ENCODE measurements at places on chromosomes 1 and 21. TPM values are rescaled to one million over a fixed set of nuclear protein-coding genes. Genes with fewer than 3 reads are reported as not detected.

Gene ZNF695
- total RNA-seq: 9.8 TPM

Gene HPCA
- total RNA-seq: not detected

Gene NEGR1
- total RNA-seq: 0.44 TPM

Gene TPTE
- total RNA-seq: not detected

DNA sequence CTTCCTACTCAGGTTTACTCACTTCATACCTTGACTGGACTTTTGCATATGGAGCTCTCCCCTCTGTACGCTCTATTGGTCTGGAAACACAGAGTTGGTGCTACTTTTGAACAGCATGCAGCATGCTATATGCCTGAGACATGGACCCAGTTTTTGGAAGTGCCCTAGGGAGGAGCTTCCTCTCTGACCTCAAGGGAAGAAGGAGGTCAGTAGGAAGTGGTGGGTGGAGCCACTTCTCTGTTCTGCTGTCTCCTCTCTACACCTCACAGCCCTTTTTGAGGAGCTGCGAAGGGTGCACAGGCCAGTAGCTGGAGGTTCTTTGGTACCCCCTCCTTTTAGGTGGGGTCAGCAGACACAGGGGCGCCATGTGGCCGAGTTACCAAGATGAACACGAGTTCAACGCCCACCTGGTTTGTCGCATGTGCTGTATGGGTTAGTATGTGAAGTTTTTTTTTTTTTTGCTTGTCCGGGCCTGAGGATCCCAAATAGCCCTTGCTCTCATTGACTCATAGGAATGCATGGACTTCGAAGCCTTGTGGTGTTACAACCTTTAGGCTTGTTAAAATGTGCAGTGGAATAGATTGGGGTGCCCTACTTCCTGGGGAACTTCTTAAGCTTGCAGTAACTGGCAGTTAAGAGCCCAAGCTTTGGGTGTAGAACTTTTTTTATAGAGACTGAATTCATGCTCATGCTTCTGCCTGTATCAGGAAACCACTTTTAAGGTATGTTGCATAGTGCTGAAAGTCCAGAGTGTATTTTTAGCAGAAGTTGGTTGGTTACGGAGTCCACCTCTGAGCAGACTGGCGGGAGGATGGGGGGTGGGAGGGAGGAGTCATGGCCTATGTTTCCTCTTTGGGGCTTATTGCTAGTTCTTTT is 10.7 kb downstream of the MACF1 start:
- H3K27me3 ChIP-seq: no peaks in the 10 kb centered on the region
- H3K36me3 ChIP-seq: no peaks in the 10 kb centered on the region
- DNase-seq: no peak
- 0 out of 2 replicates have a peak overlapping the region, but pooled peaks have one; percentile 10 for H3K27ac ChIP-seq
- no peak overlapping the region for H3K4me3 ChIP-seq
- peaks cover 44% of the 10 kb centered on the region for H3K4me1 ChIP-seq

All from PC-9 (cell line).